SHP77 (cell line): ENCODE measurements at places on chromosomes 4 and X.

DNA sequence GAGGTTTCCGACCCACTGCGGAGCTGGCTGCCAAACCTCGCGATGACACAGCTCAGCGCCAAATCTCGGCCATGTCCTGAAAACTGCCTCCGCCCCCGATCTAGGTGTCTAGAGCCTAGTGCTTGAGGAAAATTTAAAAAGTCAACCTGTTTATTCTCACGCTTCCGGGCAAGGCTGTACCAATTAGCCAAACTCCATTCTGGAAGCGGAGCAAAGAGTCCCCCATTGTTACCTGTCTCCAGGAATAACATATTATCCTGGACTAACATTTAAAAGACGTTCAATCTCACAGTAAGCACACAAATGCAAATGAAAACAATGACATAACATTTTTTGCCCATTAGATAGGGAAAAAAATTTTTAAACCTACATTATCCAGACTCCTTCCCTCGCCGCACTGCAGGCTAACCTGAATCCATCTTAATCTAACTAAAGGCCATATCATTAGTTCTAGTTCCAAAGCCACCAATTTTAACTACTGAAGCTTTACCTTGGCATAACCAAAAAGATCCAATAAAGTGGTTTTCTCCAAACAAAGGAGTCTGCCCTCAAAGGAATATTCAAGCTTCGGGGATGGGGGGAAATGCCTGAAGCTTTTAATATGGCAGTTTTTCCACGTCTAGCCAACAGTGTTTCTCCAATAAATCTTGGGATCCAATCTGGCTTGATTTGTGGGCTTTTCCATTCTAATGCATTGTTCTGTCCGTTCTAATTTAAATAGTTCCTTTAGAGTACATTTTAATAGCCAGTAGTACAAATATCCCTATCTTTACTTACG is 1.9 kb downstream of the HUWE1 start:
- no peak for DNase-seq

DNA sequence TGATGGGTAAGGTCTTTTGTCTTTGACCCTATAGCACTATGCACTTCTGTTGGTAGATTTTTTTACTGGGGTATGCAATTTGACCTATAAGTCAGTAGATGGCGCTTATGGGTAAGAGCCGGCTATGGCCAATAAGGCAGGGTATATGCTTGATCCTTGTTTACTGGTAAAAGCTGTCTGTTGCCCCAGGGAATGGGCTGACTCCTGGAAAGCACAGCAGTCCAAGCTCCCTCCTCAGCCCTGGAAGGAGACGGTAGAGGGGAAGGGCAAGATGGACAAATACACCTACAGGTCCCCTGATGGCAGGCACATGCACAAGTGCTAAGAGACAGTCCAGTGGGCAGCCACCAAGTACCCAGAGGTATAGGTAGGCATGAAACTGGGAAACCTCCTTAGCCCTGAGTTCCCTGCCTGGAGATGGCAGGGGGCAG is 63.7 kb downstream of the ADAMTS3 start:
- no peak for DNase-seq

- DNase-seq, result no peak
Measured at GRCh38 chr4:56307423-56307822, 79.9 kb downstream of the AASDH start.

GRCh38 chrX:44997888-44998287 is 124.9 kb downstream of the KDM6A start:
- no peak for DNase-seq

GRCh38 chr4:125489952-125490690 is 175.4 kb downstream of the FAT4 start:
- DNase-seq, result no peak

- DNase-seq, result no peak
Measured at GRCh38 chr4:180993244-180993836, 1249.9 kb upstream of the TENM3 start.

GRCh38 chrX:133745349-133745748 is 240.0 kb downstream of the GPC3 start:
- no peak for DNase-seq

GRCh38 chr4:145423017-145423708 is 58.5 kb upstream of the SMAD1 start:
- no peak for DNase-seq

DNA sequence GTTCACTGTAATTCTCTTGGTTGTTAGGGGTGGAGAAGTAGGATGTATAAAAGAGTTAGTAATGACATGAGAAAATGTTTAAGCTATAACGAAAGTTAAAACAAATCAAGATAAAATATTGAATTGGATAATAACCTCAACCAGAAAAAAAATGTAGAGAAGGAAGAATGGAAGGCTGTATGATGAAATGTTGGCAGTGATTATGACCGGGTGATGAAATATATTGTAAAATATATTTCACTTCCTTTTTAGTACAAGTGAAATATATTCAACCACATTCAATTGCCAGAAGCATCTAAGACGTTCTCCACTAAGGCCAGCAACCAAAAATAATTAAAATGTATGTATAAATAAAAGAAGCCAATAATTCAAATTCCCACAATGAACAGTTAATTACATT is 309.3 kb upstream of the FGF13 start:
- no peak for DNase-seq

GRCh38 chrX:46837558-46838485 is 979 bp downstream of the RP2 start:
- no peak for DNase-seq

DNA sequence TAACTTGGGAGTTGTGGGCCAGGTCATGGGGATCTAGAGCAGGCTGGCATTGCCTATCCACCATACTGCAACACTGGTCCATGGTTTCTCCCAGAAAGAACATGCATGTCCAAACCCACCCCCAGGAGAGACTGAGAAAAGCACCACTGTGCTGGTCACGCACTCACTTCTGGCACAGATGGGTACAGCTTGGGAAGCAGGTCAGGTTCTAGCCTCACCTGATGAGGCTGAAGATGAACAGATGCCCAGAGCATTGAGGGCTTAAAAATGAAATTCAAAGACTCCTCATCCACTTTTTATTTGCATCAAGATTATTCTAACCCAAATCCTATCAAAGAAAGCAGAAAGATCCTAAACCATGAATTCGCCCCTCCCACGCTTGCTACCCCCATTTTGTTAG is 125.9 kb upstream of the RAI2 start:
- no peak for DNase-seq

- no peak for DNase-seq
Measured at GRCh38 chr4:120843849-120844527, 78.5 kb downstream of the PRDM5 start.

- no peak for DNase-seq
Measured at GRCh38 chr4:153520801-153521329, 54.7 kb downstream of the TMEM131L start.

GRCh38 chr4:173584506-173584905 is 54.5 kb upstream of the HAND2 start:
- DNase-seq, result no peak

DNA sequence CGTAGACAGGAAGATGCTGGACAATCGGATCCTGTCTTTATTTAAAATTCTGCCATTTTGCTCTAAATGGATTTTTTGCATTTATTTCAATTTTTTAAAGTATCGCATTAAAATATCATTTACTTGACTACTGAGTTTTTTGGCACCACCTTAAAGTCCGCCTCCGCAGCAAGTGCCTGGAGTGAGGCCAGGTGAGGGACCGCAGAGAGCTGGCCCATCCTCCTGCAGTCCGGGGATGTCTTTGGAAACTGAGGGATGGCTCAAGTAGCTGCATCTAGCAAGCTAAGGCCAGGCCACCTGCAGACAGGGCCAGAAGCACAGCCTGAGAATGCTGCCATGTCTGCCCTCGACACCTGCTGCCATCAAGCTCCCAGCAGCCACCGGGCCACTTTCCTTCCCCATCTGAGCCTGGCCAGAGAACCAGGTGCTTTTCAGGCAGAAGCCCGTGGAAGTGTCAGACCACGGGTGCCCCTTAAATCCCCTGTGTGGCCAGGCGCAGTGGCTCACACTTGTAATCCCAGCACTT is 69.6 kb downstream of the ABLIM2 start:
- no peak for DNase-seq

GRCh38 chrX:69120476-69120875 is 44.8 kb downstream of the PJA1 start:
- DNase-seq, result no peak

- no peak for DNase-seq
Measured at GRCh38 chr4:163732473-163732872, 238.0 kb downstream of the TMA16 start.

GRCh38 chrX:43656005-43656494 is at the start of gene MAOA:
MAOA (plus strand) TSS chrX:43656299; CDS start chrX:43656342, 43 bp downstream.
- DNase-seq, result no peak

- DNase-seq, result no peak
Measured at GRCh38 chrX:52031371-52031770, 37.6 kb downstream of the MAGED4B start.

- DNase-seq, result no peak
Measured at GRCh38 chrX:2694914-2695267, 3.8 kb downstream of the CD99 start.

GRCh38 chr4:1045193-1045594 is 33.8 kb downstream of the FGFRL1 start:
- DNase-seq, result no peak

DNA sequence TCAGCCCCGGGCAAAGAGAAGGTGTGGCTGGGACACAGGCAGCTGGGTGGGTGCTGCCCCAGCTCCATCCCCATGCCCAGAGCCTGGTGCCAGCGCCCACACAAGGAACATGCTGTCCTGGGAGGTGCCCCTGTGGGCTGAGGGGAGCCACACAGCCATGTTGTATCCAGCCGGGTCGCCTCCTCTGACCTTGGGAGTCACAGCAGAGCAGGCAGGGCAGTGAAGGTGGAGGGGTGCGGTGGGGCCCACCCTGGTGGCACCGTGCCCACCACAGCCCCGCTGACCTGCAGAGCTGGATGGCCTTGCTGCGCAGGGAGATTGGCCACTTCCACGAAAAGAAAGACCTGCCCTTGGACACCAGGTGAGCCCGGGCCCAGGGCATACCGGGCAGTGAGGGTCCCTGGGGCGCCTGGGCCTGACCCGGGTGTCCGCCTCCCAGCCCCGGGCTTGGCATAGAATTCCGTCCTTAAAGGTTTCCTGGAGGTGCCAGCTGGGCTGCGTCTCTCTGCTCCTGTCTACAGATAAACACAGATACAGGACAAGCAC is 18.7 kb upstream of the ADD1 start:
- no peak for DNase-seq

- DNase-seq, result no peak
Measured at GRCh38 chr4:97185233-97185632, 958.0 kb downstream of the STPG2 start.

- no peak for DNase-seq
Measured at GRCh38 chr4:52296341-52296740, 245.2 kb downstream of the SPATA18 start.

GRCh38 chr4:119523399-119523798 is 105.2 kb downstream of the PDE5A start:
- no peak for DNase-seq

DNA sequence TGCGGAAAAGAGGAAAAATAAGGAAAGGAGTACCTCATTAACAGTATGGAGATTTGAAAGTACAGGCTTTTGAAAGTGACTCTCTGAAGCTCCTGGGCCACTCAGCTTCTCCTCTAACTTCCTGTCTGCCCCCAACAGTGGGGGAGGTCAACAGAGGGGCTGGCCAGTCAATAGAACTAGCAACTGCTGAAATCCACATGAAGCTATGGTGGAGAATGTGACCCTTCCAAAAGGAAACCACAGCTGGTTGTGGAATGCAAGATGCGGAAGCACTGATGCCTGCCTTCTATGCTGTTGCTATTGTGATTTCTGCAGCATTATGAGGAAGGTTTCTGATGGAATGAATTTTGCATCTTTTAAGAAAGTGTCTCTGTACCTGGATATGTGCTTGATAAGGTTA is 2.4 kb downstream of the CORIN start:
- DNase-seq, result no peak

DNA sequence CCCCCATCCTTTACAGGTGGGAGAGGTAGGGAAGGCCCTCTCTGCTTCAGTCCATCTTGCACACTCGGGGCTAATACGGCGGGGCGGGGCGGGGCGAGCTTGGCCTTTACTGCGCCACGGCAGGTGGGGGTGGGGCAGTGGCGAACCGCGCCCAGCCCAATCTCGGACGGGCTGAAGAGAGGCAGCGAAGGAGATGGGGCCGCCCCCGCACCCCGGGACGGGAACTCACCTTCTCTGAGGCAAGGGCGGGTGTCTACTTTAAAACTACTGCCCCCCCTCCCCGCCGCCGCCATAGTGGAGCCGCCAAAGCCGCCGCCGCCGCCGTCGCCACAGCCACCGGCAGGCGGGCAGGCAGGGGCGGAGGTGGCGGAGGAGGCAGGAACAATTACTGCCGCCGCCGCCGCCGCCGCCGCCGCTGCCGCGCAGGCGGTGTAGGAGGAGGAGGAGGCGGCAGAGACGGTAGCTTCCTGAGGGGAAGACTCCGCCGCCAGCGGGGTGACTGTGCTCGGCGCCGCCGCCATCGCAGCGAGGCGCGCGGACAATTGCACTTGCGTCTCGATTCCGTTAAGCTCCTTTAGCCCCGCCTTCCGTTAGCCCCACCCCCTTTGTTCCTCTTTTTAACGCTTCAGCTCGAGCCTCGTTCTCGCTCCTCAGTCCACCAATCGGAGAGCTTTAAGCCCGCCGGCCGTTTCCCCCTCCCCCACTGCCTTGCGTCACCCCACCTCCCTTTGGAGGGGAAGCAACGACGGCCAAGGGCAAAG is at the start of gene ZMAT1:
Gene ZMAT1, minus strand, starts transcription at position 540 of the 761 bp plus-strand sequence. Its CDS starts 19 bp downstream, at position 521.
- peak; percentile 48 for DNase-seq

DNA sequence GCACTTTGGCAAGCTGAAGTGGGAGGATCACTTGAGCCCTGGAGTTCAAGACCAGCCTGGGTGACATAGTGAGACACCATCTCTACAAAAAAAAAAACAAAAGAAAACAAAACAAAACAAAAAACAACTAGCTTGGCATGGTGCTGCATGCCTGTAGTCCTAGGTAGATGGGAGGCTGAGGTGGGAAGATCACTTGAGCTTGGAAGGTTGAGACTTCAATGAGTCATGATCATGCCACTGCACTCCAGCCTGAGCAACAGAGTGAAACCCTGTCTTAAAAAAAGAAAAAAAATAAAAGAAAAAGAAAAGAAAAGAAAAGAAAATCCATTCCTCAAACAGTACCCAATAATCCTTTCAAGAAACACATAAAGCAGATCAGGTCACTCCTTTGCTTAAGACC is 14.9 kb upstream of the ERCC6L start:
- no peak for DNase-seq

GRCh38 chr4:38989487-38989886 is 42.7 kb downstream of the TMEM156 start:
- DNase-seq, result no peak

DNA sequence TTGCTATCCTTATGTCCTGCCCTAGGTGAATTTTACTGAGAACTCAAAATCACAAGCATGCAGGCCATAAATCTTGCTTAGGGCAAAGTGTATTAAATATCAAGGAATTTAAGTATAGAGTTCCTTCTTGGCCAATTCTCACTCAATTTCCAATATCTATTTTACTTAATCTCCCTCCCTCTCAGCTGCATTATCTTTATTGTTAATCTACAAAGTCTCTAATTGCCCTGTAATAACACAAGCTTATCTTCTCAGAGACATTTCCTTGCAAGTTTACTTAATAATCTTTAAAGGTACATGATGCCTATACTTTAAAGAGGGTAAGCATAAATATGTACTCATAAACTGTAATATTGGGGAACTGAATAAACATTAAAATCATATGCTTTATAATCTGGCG is 26.9 kb upstream of the MAOB start:
- no peak for DNase-seq

GRCh38 chr4:95531141-95531540 is 17.6 kb downstream of the UNC5C start:
- DNase-seq, result no peak
